ENCODE measurements at places on chromosomes 5 and 9. TPM values are rescaled to one million over a fixed set of nuclear protein-coding genes. Genes with fewer than 3 reads are reported as not detected.

DNA sequence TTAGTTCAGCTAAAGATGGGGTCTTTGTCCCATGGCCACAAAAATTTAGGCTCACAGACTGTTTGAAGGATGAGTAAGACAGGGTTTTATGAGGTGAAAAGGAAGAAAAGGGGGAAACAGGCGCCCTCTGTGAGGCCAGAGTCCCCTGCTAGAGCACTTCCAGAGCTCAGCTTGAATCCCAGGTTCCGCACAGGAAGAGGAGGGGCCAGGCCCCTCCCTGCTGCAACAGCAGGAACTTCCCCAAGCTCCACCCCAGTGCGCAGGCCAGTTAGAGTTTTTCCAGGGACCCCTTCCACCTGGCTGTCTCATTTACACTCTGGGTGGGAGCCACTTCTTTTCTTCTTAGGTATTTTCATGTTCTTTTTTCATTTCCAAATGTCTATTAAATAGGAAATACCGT is 480.8 kb downstream of the PSAT1 start:
- DNase-seq = no peak

SPINK7 gene
- total RNA-seq = not detected

GRCh38 chr5:176425138-176425537 is 8.8 kb upstream of the CLTB start:
- DNase-seq = no peak

- DNase-seq = no peak
These were observed 13.5 kb downstream of the COL5A1 start for GRCh38 chr9:134655101-134655500.

GRCh38 chr9:7970681-7971330 is 171.2 kb upstream of the DMAC1 start:
- DNase-seq = no peak
